ENCODE measurements at places on chromosomes 12 and 14.

GRCh38 chr14:100080206-100080605 is 15.0 kb downstream of the EVL start:
- DNase-seq: no peak

DNA sequence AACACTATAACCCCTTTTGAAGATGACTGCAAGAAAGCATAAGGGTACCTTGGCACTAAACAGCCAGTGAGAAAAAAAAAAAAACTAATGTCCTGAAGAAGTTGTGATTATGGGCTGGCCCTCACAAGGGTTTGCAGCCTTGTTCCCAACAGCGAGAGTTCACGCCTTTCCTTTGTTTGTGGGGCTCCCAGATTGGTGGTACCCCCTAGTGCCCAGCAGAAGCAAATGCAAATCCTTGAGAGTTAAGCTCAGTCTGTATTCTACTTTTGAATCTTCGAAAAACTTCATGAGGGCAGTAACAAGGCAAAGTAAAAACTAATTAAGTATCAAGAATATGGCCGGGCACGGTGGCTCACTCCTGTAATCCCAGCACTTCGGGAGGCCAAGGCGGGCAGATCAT is 238.9 kb upstream of the LMO3 start:
- peak; percentile 14 for DNase-seq

GRCh38 chr12:47801904-47802246 is 17.8 kb downstream of the HDAC7 start:
- DNase-seq: no peak

DNA sequence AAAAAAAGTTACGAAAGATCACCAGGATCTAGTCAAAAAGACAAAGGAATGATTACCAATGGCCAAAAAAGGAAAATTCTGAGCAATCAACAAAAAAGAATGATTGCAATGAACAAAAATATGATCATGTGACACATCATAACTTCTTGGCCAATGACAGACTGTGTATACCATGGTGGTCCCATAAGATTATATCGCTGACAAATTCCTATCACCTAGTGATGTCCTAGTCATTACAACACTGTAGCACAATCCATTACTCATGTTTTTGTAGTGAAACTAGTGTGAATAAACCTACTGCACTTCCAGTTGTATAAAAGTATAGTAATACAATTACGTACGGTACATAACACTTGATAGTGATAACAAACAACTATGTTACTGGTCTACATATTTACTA is 12.3 kb downstream of the SEL1L start:
- DNase-seq: no peak

DNA sequence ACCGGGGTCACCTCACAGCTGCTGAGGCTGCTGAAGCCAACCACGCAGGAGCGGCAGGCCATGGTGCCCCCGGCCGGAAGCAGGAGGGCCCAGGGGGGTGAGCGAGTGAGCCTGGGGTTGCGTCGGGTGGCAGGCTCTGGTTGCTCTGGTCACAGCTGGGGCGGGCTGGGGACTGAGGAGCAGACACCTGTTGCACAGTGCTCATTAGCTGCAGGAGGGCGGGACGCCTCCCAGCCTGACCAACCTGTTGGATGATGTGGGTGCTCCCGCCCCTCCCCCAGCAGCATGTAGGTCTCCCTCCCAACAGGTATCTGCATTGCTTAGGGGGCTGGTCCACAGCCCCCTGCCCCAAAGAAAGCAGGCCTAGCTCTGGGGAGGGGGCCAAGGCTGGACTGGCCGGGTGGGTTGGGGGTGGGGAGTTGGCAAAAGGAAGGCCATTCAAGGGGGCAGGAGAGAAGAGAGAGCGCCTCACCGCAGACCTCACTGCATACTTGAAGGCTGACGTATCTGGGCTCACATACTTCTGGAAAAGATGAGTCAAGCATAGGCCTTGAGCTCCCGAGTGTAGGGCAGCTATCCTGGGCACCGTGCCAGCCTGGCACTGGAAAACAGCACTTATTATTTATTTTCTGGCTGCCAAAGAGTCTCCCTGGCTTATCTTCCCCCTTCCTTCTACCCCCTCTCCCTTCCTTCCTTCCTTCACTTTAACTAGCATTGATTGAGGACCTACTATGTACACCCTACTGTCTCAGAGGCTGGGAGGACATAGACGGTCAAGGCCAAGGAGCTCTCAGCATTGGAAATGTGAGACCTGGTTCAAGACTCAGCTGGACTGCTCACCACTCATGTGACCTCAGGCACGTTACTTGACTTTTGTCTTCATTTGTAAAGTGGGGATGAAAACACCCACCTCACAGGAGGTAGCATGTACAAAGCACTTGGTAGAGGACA is at the start of gene KRT80:
Gene KRT80, minus strand, starts transcription at position 174 of the 951 bp plus-strand sequence. Its CDS starts 112 bp downstream, at position 62.
- DNase-seq: peak; percentile 20

GRCh38 chr14:91354221-91354916 is 63.3 kb downstream of the CCDC88C start:
- no peak for DNase-seq

DNA sequence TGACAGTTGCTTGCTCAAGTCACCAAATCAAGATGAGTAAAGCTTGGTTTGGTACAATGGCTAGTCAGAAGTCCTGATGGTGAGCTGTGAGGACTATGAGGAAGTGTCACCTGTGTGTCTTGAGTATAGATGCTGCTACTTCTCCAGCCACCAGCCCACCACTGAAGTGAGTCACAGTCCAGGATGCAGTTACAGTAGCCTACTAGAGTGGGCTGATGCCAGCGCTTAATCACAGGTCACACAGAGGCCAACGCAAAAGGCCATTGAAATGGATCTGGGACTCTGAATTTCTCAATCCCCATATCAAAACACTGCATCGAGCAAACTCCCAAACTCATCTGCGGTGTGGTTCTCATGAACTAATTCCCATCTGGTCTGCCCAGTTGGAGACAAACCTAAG is 223.1 kb downstream of the ANO6 start:
- DNase-seq: peak; percentile 39

GRCh38 chr14:39229601-39230110 is 4.1 kb upstream of the MIA2 start:
- no peak for DNase-seq

- peak; percentile 8 for DNase-seq
Observed at GRCh38 chr12:118650586-118650960, 274.2 kb downstream of the SUDS3 start.

- no peak for DNase-seq
Observed at GRCh38 chr14:76793956-76794355, 18.7 kb downstream of the ANGEL1 start.

DNA sequence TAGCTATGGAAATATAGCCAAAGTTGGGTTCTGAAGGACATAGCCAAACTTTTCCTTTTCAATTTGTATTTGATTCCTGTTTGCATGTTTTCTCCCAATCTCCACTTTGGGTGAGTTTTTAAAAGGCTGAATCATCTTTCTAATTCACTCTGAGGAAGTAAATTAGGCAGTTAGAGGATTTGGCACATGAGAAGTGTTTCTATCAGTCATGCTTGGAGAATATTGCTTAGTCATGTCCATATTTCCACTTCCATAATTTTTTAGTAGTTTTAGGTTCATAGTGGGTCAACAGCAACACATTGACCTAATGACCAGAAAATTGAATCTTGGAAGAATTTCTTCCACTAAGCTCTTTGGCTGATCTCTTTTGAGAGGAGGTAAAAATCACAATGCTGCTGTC is 21.8 kb downstream of the IRAK3 start:
- peak; percentile 69 for DNase-seq

DNA sequence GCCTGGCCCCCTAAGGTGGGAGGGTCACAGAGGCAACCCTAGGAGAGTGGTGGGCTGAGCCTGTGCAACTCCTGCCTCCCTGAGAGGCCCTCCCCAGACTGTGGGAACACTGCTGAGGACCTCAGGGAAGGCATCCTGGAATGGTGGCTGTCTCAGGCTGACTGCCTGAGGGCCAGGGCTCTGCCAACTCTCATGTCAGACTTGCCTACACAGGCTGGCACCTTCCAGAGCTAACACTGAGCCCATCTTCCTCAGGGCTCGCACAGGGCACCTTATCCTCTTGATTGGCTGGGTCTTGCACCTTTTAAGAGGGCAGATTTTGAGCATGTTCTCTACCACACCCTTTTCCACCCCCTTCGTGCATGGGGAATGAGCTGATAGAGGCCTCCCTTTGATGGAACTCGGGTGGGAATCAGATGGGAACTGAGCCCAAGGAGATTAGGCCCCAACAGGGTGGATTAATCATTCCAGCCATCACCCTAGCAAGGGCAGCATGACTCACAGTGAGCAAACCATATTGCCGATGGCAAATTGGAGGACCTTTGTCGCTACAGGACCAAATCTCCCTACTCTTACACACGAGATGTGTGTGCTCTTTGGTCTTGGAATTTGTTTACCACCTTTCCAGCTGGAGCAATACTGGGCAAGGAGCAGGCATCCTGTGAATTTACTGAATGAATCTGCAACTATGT is 702.8 kb downstream of the VRK1 start:
- no peak for DNase-seq

DNA sequence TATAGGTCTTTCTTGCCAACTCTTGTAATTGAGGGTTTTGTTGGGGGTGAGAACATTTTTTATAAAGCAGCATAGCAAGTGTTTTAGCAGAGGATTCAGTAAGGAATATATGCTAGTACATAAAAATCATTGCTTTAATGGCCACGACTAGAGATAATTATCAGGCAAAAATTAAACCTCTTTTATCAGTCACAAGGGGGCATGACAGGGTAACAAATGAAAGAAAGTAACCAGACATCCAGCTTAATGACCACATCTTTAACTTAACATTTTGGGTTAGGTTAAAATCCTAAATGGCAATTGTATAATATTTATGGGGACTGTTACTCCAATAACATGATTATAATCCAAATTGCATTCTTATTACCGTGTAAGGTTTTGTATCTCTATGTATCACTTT is 119.6 kb downstream of the LRRIQ1 start:
- peak; percentile 31 for DNase-seq

- DNase-seq: no peak
Observed at GRCh38 chr12:40834321-40834720, 142.1 kb downstream of the CNTN1 start.

GRCh38 chr12:13788626-13789025 is 192.8 kb downstream of the GRIN2B start:
- DNase-seq: no peak

GRCh38 chr12:120833849-120834248 is 70.3 kb downstream of the SPPL3 start:
- no peak for DNase-seq

- peak; percentile 44 for DNase-seq
Observed at GRCh38 chr12:54016478-54016964, 7.7 kb downstream of the HOXC8 start.

GRCh38 chr12:130204541-130204953 is 42.3 kb downstream of the FZD10 start:
- peak; percentile 69 for DNase-seq

DNA sequence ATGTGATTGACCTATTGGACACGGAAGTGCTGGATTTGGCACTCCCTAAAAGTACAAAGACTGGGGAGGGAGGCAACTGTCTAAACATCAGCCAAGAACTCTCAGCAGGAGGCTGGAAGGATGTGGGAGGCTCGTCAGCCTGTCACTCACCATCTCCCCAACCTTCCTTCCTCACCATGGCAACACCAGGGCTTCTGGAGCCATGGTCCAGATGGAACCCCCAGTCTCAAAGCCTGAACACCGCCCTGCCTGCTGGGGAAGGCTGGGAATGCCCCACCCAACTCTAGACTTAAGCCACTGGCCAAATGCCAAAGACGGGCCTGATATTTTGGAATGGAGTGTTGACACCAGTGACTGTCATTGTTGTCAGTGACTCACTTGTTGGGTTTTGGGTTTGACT is 55.3 kb downstream of the GALNT16 start:
- no peak for DNase-seq

GRCh38 chr14:81436296-81437138 is 36.4 kb upstream of the STON2 start:
- DNase-seq: no peak

GRCh38 chr12:47870175-47870781 is 34.5 kb downstream of the VDR start:
- peak; percentile 54 for DNase-seq

- no peak for DNase-seq
Observed at GRCh38 chr12:101076921-101077320, 133.1 kb downstream of the SLC5A8 start.

- DNase-seq: no peak
Observed at GRCh38 chr12:116937640-116938039, 26.9 kb downstream of the FBXW8 start.

DNA sequence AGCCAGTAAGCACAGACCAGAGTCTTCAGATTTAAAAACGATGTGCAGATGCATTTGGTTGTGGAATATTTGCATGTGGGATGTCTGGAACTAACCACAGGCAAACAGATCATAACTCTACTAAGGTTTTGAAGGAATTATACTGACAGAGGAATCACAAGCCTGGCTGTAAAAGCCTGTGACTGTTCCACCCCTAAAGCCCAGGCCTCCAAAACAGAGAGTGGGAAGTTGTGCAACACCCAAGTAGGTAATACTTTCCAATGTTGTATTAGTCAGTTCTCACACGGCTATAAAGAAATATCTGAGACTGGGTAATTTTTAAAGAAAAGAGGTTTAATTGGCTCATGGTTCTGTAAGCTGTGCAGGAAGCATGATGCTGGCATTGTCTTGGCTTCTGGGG is 68.1 kb upstream of the DCD start:
- peak; percentile 22 for DNase-seq

DNA sequence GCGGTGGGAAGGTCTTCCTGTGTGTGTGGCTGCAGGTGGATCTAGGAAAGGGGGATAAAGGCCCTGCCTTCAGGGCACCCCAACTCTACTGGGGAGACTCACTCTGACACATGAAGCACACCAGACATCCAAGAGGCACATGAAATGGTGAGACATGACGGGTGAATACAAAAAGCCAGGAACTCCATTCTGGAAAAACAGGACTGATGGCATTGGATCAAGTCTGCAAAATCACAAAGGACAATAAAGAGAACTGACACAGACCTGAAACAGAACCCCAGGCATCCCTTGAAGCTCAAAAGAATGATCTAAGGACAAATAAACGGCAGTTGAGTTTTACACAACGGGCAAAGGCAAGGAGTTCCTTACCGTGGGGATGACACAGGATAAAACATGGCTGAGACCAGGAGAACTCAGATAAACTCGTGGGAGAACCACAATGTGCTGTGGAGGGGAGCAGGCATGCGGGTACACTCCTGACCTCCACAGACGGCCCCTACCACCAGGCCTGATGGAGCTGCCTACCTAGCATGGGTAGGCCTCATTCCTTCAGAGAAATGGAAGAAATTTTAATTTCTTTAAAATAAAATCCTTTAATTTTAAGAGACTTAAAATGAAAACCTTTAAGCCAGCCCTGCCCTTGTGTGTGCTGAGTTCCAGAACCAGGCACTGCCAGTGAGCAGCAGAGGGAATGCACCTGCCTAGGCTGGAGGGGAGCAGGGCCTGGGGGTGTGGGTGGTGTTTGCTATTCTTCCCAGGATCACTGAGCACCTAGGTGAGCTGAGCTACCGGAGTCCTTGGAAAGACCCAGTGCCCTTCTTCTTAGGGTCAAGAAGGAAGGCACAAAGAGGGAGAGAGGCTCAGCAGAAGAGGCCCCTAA is 100.1 kb downstream of the SINHCAF start:
- DNase-seq: no peak

DNA sequence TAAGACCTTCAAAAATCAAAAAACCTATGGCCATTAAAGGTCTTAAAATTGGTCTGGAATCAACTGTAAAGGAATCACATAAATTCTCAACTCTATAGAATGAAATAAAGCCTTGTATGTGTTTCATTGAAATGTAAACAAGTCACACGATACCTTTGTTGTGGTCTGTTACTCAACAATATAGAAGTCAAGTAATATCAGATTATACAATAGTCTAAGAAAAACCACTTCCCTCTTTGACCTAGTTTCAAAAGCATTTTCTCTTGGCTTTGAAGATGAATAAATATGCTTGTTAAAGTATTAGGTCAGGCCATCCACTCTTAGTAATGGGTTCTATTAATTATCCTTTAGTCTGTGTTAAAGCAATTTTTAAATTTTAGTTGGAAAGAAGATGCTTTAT is 79.8 kb upstream of the DIO2 start:
- peak; percentile 52 for DNase-seq

- DNase-seq: no peak
Observed at GRCh38 chr14:104072586-104072985, 12.9 kb upstream of the ASPG start.

Data from NB4 (cell line).